ENCODE measurements at places on chromosomes 6 and 20. TPM values are rescaled to one million over a fixed set of nuclear protein-coding genes. Genes with fewer than 3 reads are reported as not detected.

The DYNLRB1 gene
- total RNA-seq, result 116 TPM

The FLRT3 gene
- 0.65 TPM for total RNA-seq

The CDSN gene
- not detected for total RNA-seq

The OLIG3 gene
- not detected for total RNA-seq

The CGA gene
- total RNA-seq, result not detected
